ENCODE measurements at places on chromosomes 1 and 21.

DNA sequence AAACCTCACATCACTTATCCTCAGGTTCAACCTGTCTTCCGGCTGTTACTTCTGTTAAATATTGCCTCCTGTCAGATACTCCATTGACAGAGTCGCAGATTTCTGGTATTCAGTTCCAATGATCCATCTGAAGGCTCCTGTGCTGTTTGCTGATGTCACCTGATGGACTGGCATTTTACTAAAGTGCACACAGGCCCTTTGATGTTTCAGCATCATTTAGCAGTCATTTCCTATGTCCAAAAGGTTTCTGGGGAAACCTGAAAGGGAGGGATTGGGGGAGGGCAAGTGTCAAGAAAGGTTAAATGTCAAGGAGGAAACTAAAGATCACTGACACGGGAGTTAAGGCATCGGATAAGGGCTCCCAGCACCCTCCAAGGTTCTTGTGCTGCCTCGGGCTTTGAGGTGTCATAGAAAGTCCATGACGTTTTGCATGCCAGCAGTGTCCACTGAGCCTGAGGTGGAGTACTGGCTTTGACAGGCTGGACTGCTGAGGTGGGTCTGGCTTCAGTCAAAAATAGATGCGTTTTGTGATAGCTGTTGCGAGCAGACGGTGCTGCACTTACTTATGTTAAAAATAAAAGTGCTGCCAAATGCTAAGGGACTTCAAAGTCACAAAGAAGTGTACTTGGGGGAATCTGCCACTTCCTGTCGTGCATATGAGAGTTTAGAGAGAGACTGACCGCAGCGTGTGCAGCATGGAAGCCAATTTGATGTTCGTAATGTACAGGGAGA is 30.8 kb downstream of the XCL2 start:
- DNase-seq: no peak

- no peak for DNase-seq
Measured at GRCh38 chr1:185398022-185398421, 81.0 kb upstream of the IVNS1ABP start.

DNA sequence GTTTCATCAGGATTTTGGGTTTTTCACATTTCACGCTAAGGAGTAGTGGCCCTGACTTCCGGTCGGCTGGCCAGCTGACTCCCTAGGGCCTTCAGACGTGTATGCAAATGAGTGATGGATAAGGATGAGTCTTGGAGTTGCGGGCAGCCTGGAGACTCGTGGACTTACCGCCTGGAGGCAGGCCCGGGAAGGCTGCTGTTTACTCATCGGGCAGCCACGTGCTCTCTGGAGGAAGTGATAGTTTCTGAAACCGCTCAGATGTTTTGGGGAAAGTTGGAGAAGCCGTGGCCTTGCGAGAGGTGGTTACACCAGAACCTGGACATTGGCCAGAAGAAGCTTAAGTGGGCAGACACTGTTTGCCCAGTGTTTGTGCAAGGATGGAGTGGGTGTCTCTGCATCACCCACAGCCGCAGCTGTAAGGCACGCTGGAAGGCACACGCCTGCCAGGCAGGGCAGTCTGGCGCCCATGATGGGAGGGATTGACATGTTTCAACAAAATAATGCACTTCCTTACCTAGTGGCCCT is 23.1 kb upstream of the TNFRSF1B start:
- DNase-seq: peak; percentile 58

DNA sequence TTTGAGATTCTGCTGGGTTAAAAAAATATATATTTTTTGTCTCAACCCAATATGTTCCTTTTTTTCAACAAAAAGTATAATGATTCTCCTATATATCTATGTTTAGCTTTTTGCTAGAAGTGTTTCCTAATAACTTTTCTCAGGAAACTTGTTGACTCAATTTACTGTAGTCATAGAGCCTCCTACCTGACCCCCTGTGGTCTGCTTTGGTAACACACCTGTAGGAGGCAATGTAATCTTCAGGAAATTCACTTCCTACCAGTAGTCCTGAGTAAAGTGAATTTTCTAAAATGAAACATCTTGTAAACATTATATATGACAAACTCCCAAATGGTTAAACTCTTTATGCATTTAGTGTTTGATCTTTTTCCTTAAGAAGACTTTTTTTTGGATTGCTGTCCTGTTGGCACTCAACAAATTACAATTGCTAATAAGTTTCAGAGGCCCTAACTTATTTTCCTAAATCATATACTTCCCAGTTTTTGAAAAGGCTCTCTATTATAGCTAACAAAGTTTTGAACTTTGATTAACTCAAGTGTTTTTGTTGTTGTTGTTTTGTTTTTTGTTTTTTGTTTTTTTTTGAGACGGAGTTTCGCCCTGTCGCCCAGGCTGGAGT is 118.3 kb downstream of the OLFML2B start:
- DNase-seq: peak; percentile 26

- DNase-seq: no peak
Measured at GRCh38 chr1:81420760-81421159, 380.0 kb upstream of the ADGRL2 start.

GRCh38 chr1:1946540-1946939 is 27.5 kb upstream of the TMEM52 start:
- no peak for DNase-seq

- no peak for DNase-seq
Measured at GRCh38 chr21:38440746-38441145, 57.5 kb downstream of the ERG start.

DNA sequence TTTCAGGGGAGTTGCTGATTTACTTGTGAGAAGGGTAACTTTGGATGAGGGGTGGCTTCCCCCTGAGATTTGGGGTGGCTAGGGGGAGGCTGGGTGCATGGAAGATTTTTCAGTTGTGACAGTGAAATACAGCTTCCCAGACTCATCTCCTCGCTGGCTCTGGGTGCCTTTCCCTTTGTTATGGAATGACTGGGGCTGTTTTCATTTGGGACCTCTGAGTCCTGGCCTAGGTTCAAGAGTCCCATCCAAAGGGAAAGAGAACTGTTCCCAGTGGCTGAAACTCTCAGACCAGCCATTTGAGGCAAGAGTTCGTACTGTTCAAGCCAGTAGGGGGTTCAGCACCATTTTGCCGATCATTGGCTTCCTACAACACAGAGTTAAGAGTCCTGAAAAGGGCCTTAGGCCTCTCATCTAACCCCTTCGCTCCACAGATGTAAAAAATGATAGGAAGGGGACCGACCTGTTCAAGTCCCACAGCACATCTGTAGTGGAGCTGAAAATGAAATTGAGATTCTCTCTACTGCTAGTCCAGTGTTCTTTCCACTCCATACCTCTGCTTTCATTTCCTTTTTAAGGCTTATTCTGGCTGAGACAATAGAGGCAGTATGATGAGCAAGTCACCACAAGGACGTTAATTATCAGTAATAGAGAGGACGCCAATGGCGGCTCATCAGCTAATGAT is 958 bp downstream of the DDR2 start:
- no peak for DNase-seq

DNA sequence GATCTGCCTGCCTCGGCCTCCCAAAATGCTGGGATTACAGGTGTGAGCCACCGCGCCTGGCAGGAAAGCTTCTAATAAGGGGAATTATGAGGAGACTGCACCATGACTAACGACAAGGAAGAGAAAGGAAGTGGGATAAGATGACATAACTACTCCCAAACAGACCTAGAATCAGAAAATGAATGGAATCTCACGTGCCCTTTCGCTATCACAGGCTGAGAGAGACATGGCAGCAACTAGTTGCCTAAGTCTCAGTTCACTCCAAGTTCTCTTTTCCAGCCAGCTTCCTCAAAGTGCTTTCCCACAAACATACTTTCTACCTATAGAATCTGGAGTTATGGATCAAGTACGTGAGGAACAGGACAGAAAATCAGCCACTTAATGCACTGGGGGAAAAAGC is 2.0 kb downstream of the PI4KB start:
- DNase-seq: no peak

GRCh38 chr1:45929257-45929687 is 125.9 kb downstream of the MAST2 start:
- peak; percentile 71 for DNase-seq

DNA sequence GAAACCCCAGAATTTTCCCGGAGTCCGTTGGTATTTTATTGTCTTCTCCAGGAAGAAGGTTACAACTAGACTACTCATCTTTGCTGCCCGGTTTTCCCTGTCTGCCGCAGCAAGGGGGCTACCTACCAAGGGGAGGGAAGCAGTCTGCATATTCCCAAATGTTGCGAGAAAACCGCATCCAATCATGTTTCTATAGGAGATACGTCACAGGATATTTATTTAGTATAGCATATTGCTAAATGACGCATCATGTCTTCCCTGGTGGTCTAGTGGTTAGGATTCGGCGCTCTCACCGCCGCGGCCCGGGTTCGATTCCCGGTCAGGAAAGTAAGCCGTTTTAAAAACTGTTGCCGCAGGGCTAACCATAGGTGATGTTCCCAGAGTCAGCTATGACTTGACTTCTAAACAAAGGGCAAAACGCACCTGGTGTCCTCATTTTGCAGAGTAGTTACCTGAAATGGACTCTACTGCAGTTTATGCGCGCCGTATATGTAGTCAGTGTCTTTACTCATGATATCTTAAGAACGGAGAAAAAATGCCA is 15.2 kb upstream of the ZNF692 start:
- peak; percentile 83 for DNase-seq

GRCh38 chr1:229874609-229875008 is 192.4 kb upstream of the GALNT2 start:
- DNase-seq: no peak

DNA sequence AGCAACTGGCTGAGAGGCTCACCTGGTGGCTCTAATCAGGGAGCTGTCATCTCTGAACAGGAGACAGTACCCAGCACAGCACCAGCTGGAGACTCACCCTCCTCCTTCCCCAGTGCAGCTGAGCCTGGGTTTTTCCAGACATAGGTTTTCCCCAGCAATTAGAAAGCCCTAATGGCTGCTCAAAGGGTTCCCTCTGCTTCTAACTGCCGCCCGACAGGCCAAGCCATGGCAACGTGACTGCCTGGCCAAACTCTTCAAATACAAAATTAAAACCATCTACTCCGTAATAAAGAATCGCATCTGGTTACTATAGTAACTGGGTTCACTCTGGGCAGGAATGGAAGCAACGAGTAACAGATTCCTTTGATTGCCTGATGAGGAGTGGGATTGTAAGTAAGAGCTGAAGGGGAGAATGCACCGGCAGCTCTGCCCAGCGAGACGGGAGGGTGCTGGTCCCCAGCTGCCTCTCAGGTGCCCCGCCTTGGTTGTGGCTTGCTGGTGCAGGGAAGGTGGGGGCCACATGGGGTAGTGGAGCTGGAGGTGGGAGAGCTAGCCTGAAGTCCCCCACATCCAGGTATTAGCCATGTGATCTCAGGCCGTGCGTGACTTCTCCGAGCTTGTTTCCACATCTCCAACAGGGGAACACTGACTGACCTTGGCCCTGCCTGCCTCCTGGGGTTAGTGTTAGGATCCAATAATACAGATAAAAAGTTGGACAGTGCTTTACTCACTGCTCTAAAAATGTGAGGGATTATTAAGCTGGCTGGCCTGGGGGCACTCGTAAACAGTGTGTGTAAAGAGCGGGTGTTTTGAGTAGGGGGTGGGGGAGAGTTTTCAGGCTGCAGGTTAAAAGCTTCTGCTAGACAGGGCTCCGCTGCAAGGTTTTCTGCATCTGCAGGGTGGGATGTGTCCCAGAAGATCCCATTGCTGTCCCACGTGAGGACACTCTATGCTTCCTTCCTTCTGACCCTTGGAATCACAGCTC is 94.2 kb downstream of the KCNN3 start:
- no peak for DNase-seq

DNA sequence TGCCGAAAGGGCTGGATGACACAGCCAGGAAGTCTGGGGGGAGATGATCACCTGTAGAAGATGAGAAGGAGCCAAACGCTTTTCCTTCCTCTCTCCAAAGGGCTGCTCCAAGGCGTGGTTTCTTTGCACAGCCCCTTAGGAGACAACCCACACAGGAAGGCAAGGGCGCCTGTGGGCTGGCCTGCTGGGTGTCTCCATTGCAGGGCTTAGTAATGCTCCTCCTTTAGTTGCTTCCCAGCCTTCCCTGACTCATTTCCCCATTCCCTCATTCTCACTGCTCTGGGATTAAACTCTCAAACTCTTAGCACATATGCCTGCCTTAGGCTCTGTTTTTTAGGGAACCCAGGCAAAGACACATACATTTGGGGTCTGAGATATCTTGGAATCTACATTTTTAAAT is 1.7 kb upstream of the CLCA1 start:
- DNase-seq: peak; percentile 23

GRCh38 chr1:63880958-63881576 is 107.2 kb downstream of the ROR1 start:
- no peak for DNase-seq

DNA sequence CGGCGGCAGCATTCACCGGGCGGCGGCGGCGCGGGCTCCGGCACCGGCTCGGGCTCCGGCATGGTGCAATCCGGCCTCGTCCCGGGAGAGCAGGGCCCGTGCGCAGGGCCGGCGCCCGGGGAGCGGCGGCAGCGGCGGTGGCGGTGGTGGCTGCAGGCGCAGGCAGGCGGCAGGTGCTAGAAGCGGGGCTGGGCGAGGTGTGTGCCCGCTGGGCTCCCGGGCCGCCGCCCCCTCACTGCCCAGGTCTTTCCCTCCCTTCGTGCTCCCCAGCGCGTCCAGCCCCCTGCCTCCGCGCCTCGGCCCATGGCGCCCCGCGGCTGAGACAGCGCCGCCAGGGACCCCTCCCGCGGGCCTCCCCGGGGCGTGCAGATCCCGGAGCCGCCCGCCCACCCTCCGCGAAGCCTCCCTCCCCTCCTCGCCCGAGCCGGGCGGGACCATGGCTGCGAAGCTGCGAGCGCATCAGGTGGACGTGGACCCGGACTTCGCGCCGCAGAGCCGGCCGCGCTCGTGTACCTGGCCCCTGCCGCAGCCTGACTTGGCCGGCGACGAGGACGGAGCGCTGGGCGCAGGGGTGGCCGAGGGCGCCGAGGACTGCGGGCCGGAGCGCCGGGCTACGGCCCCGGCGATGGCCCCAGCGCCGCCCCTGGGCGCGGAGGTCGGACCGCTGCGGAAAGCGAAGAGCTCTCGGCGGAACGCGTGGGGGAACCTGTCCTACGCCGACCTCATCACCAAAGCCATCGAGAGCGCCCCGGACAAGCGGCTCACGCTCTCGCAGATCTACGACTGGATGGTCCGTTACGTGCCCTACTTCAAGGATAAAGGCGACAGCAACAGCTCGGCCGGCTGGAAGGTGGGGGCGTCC is 492 bp downstream of the FOXO6 start:
- DNase-seq: peak; percentile 22

DNA sequence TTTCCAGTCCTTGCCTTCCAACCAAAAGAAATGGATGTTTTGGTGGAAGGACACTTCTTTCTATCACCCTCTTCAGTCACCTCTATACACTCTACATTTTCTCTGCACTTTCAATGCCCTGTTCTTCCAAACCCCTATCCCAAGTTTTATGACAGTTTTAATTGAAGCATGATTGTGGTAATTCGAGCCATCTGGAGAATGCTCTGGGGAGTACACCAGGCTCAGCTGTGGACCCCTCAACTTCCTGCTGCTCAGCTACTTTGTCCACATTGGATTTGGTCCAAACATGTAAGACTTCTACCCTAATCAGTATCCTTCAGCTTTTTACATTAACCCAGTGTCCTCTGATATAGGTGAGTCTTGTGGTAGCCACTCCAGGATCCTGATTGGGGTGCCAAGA is 129.6 kb downstream of the SYT2 start:
- no peak for DNase-seq

Measured in Kasumi-1 (cell line).